ENCODE measurements at places on chromosomes 11 and 22.

GRCh38 chr11:68682531-68682961 is 1.8 kb upstream of the GAL start:
- DNase-seq, result no peak

GRCh38 chr11:95230810-95231126 is 234 bp downstream of the SESN3 start:
- no peak for DNase-seq

- no peak for DNase-seq
These were observed 129.5 kb upstream of the OPCML start for GRCh38 chr11:133661846-133662245.

- no peak for DNase-seq
These were observed 940.4 kb downstream of the DLG2 start for GRCh38 chr11:84686716-84687115.

DNA sequence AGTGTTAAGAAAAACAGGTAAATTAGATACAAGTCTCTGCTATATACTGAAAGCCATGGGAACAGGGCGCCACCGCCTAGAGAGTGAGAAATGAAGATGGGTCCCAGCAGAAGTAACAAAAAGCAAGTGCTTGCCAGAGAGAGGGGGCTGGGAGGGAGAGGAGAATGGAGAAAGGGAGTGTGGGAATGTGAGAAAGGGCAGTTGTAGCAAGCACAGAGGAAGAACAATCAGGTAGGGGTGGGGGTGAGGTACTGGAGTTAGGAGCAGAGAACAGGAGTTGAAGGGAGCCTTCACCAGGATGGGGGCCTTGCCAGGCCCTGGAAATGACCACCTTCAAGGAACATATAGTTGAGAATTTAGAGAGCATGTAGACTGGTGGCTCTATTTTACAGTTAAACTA is 66.8 kb downstream of the TCF20 start:
- DNase-seq, result no peak

DNA sequence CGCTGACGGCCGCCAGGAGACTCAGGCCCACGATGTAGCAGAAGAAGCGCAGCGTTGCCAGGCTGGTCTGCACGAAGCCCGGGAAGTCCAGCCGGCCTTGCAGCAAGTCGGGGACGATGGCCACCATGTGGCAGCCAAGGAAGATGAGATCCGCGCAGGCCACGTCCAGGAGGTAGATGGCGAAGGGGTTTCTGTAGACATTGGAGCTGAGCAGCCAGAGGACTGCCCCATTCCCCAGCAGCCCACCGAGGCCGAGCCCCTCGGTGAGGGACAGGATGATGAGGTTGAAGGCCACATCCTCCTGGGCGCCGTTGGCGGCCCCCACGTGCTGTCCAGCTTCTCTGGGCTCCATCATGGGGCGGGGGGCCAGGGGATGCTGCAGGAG is 3.8 kb downstream of the MRGPRE start:
- DNase-seq, result no peak

DNA sequence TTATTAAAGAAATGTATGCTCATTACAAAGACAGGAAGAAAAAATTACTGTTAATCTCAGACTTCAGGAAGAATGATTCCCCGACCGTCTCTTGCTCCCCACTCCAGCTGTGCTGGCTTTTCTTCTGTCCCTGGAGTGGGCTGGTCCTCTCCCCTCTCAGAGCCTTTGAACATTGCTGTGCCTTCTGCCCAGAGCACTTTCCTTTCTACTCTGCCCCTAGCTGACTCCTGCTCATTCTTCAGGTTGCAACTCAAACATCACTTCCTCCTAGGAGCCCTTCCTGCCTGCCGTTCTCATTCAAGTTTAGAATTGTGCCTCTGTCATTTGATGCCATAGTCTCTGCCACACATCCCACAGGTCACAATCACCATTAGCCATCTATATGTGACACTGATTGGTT is 329.5 kb downstream of the MIAT start:
- no peak for DNase-seq

DNA sequence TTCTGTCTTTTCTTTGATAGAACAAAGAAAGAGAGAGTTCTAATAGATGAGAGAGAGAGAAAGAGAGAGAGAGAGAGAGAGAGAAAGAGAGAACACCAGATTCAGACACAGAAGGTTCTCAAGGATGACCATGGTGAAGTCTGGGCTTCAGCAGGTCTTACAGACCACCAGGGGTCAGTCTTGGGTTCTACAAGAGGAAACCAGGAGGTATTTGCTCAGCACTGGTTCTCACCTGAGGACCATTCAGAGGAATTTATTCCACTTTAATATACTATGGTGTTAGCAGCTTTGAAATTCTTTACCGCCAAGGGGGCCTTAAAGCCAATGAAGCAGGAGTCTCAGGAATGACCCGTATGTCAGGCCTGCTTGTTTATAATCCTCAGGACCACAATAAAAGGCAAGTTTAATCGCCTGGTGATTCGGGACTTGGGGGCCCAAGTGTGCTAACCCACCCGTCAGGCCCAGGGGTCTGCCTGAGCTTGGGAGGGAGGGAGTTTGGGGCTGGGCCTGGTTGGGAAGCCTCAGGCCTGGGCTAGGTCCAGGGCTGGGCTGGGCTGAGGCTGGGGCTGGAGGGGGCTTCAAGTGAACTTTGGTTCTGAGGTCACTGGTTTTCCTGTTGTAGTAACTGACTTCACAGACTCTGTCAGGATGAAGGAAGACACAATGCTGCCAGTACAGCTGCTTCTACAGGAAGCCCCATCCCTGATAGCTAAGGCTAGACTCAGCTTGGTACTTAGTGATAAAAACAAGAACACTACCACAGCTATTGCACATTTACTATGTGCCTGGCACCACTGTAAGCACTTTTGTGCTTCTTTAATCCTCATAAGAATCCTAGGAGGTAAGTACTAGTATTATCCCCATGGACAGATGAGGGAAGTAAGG is 179.2 kb upstream of the ZBED5 start:
- peak; percentile 49 for DNase-seq

GRCh38 chr11:6523253-6523652 is 26.2 kb downstream of the DNHD1 start:
- DNase-seq, result no peak

DNA sequence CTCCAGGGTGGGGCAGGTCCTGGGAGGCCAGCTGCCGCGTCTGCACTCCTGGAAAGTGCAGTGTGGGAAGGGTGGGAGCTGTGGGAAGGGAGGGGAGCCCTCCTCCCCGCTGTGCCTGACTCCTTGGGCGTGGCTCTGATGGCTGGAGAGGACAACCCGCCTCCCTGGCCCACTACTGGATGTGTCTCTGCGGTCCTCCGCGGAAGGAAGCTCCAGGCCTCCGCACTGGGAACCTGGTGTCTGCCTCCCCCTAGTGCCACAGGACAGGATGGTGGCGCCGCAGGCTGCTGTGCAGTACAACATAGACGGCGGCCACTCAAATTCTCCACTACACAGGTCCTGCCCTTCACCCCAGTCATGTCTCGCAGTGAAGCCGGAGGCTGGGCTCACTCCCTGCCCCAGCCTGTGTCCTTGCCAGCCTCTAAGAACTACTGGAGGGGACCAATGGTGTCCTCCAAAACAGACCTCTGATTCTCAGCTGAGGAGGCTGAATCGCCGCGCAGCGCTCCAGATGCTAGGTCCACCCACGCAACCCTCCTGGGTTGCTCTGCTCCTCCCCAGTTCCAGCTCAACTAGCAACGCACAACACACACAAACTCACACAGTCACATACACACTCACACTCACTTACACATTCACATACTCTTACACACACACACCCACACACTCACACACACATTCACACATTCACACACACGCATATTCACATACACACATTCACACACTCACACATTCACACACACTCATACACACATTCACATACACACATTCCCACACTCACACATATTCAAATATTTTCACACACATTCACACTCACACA is 12.4 kb upstream of the DSCAML1 start:
- DNase-seq, result peak; percentile 54

- DNase-seq, result peak; percentile 11
These were observed 564 bp upstream of the ANO1 start for GRCh38 chr11:70077411-70078094.

DNA sequence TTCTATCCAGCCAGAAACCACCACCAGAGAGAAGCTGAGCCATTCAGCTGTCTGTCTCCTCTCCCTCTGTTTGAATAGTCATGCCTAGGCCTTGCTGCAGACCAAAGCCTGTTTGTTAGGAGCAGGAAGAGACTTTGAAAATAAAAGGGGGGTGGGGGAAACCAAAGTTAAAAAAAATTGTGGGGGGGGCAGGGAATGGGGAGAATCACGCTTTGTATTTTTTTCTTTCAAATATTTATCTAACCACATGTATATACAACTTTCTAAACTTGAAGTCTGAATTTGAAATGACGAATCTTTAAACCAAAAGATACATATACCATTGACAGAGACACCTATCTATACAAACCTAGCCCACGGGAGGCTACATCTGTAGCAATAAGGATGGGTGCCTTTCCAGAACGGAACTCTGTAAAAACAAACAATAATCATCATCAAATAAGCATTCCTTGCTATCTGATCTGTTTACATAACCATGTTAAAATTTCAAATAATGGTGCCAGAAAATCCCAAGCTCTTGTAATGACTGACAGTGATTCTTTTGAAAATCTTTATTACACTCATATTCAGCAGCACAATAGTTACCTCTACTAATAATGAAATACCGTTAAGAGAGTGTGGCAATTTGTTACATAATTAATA is 14.3 kb downstream of the DDX17 start:
- no peak for DNase-seq

DNA sequence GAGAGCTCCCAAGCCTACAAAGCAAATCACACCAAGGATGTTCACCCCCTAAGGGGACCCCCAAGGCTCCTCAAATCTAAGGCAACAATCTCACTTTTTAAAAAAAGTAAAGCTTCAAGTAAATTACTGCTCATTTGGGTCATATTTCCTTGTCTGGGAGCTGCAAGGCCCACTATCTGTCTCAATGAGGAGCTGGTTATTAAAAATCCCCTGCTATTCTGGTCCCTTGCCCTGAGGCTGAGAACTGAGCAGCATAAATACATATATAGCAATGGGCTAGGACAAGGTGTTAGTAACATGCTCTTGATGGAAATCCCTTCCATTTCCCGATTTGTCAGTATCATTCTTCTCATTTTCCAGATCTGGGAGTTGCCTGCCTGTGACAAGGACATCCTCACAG is 119.2 kb downstream of the ETS1 start:
- no peak for DNase-seq

GRCh38 chr22:20127869-20128618 is 3.6 kb upstream of the ZDHHC8 start:
- no peak for DNase-seq

GRCh38 chr11:62370743-62371440 is 33.6 kb downstream of the ASRGL1 start:
- no peak for DNase-seq

- DNase-seq, result no peak
These were observed 9.3 kb downstream of the TOLLIP start for GRCh38 chr11:1300121-1300520.

- DNase-seq, result no peak
These were observed 147.5 kb downstream of the LARGE1 start for GRCh38 chr22:33772745-33773144.

GRCh38 chr11:6626971-6627761 is 7.9 kb upstream of the TPP1 start:
- no peak for DNase-seq

DNA sequence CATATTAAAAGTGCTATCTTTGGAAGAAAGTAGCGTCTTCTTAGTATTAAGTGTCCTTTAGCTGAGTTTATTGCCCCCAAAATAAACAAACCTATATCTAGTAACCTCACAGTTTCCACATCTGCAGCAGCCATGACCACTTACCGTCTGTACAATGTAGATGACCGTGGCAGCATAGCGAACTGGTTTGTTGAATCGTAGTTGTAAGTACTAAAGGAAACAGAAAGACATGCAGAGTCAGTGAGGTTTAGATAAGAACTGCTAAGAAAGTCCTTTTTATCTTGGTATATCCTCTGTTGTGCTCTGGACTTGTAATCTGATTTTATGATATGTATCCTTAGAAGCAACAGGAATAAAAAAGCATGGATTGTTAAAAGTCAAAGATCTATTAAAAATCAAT is 9.4 kb downstream of the SLC5A12 start:
- DNase-seq, result no peak

Measured in NCI-H524 (cell line).